Activated T-helper 1 cell treated with anti-CD3 and anti-CD28 coated beads, Interleukin-12 subunit alpha, Interleukin-12 subunit beta, Interleukin-2, Interleukin-4 antibody, amounts not matched to agents 30 ng/mL and 10 ng/mL and 1 ng/mL, durations not matched to agents 14 hours and 24 hours and 36 hours (primary cell): ENCODE measurements at places on chromosomes 2 and 18. TPM values are rescaled to one million over a fixed set of nuclear protein-coding genes. Genes with fewer than 3 reads are reported as not detected.

The CCDC74B gene
- total RNA-seq, result 0.52 and 1.8 TPM in 2 replicates

The SKOR2 gene
- not detected in 2 replicates for total RNA-seq

The ANKRD62 gene
- total RNA-seq, result not detected in 2 replicates

The FOXI3 gene
- not detected in 2 replicates for total RNA-seq

The MSTN gene
- not detected in 2 replicates for total RNA-seq

The PPM1B gene
- total RNA-seq, result 41.5 and 42.2 TPM in 2 replicates
